Foreskin keratinocyte (primary cell): ENCODE measurements at places on chromosomes 5 and 9.

- DNase-seq: peak; percentile 64
Measured at GRCh38 chr5:73229271-73229670, 56.3 kb downstream of the TMEM174 start.

DNA sequence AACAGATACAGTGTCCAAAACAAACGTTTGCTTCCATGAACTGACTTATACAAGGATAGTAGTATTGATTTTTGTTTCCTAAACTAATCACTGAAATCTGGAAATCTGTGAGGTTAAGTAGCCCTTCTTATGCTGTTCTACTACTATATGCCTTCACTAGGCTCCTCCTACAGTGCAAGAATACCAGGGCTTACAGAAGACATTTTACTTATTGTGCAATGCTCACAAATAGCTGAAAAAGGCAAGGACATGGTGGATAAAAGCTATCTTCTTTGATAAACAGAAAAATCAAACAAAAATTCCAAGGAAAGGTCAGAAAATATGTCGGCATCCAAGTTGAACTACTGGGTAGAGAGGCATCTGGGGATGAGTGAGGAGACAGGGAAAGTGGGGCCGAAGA, 61.9 kb downstream of the OXCT1 start:
- DNase-seq: no peak

GRCh38 chr5:176844706-176845391, 34.5 kb downstream of the UNC5A start:
- DNase-seq: peak; percentile 51

- no peak for DNase-seq
Measured at GRCh38 chr5:171478946-171479775, 59.7 kb downstream of the FGF18 start.

DNA sequence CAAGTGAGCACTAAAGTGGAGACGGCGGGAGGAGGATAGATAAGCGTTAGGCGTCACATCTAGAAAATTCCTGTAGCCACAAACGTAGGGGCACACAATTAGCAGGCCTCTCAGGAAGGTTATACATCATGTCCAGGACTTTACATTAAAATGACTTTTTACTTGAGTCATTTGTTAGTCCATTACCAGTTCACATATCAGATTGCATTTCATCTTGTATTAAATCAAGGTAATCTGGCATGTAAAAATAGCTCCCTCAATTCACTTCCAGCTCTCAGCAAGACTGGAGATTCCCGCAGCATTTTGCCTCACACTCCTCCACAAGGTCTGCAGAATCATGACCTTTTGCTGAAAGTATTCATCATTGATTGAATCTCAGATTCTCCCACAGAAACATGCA, 118.8 kb downstream of the PRDM6 start:
- DNase-seq: no peak

DNA sequence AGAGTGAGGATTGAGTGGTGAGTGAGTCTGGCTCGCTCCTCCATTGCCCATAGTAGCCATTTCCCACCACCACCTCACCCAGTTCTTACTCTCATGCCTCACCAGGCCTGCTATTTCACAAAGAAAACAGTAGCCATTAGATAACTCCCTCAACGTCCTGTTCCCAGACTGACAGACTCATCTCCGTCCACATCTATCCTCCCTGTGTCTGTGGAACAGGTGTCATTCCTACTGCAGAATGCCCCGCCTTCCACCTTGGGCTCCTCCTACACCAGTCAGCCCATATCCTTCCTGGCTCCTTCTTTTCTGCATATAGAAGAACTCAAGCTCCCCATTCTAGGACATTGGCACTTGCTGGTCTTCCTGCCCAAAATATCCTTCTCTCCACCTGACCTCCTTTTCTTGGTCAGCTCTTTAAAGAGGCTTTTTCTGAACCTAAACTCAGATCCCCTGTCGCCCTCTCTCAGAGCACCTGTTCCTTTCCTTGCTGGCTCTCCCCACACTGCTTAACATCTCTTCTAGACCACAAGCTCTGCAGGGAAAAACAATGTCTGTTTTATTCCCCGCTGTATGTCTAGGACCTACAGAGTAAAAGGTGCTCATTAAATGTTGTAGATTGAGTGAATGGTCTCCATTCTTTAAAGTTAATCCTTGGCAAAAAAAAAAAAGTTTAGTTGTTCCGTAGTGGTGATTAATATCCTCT, 3.2 kb downstream of the TNFAIP8 start:
- DNase-seq: no peak

DNA sequence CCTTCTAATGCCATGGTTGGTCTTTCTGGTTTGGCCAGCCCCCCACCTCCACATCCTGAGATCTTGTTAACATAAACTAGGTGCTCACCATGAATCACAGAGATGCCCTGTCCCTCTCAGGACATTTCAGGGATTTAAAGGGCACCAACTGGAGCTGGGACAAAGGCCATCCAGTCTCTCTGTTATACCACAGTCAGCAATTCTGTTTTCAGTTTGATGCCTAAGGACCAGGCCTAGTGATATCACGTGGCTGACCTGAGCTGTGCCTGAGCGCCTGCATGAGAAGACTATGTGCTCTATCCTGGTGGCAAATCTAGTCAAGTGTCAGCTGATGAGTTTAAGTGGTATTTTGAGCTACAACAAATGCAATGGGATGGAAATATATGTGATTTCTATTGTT, 26.1 kb downstream of the SPIN1 start:
- DNase-seq: no peak
